Central memory CD4-positive, alpha-beta T cell (primary cell): ENCODE measurements at places on chromosomes 3 and 15.

DNA sequence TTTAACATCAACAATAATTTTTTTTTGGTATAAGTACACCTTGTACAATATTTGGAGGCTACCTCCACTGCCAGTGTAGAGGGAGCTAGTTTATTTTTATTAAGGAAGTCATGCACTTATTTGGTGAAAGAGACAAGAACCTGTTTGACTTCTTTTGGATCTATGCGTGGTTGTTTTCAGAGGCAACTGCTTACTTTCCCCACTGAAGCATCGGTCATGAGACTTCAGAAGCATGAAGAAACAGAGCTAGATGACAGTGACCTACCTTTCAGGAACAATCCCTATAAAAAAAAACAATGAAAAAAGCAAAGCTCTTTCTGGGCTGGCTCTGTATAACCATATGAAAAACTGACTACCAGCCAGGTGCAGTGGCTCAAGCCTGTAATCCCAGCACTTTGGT, 20.0 kb upstream of the ZNF148 start:
- no peak for DNase-seq

DNA sequence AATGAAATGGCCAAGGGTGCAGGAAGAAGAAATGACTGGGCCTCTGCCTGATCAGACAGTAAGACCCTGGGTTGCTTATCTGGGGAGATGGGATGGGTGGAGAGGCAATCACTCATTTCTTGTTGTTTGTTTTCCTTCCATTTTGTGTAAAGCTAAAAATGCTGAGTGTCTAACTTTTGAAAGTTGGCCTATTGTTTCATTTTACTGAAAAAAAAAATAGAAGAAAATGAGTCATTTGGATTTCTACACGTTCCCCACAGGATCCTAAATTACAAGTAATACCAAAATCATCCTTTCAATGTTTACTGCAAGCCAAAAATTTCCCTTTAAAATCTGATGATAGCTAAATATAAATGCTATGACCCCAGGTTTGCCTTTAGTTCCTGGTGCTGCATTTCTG, 30.6 kb downstream of the PTX3 start:
- no peak for DNase-seq

DNA sequence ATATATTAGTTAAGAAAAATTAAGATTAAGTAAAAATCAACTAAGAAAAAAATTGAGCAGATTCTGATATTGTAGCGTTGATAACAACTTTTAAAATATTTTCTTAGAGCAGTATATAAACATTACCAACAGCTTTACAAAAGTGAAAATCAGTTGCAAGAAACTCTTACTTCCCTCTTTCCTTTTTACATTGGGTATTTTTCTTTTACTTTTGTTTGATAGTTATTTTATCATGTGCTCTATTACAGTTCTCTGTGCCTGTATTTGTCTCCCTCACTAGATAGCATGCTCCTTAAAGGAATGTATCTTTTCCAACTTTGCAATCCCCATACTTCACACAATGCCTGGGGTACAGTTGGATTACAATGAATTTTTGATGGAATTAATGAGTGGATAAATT, 87.5 kb upstream of the P3H2 start:
- no peak for DNase-seq

DNA sequence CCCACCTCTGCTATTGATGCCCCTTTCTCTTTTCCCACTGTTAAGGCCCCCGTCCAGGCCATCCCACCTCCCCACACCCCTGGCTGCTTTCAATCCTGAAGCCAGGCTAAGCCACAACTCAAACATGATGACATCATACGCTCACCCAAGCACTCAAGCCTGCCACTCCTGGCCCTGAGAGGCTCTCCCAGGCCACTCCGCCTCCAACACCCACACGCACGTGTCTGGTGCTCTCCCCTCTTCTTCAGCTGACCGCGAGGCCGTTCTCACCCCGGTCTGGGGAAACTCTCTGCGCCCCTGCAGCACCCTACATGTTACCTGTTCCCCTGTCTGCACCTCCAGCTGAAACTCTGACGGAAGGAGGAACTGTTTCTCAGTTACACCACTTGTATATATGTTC, 6.2 kb downstream of the ZXDC start:
- DNase-seq: no peak

DNA sequence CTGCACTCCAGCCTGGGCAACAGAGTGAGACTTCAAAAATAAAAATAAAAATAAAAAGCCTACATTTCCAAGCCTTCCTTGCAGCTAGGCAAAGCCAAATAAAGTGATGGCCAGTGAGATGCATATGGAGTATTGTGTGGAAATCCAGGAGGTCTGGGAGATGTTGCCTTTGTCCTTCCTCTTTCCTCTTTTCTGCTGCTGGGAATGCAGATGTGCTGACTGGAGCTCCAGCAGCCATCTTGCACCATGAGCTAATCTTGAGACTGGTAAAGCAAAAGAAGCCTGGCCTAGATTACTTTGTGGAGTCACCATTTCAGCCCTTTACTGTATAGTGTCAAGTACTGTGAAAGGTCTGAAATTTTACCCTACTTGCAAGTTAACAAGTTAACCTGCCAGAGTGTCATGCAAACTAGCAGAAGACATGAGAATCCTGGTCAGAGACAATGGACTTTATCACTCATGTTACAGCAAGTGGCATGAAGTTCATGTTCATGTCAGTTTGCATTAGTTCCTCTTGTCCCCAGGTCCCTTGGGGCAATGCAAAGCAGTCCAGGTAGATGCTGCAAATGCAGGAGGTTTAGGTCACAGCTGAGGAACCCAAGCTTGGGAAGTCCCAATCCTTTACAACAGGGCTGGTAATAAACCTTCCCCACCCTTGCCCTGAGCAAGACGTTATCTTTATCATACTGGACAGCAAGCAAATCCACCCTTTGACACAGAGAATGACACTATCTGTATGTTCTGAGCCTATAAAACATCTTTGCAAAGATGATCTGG, 103.1 kb downstream of the TLE3 start:
- no peak for DNase-seq

DNA sequence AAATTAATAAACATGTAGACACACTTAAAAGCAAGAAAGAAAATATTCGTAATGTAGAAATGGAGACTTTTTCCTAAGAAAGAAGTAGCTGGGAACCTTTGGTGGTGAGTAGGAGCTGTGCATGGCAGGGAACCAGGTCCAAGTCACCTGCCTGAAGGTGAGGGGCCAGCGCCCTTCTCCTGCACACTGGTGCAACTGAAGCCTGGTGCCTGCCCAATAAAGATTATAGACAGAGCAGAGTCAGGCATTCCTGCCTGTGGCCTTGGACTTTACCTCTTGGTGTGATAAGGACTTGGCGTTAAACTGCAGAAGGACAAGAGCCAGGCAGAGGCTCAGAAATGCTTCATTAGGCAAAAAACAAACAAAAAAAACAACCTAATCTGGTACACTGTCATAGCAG, 14.2 kb downstream of the CFAP91 start:
- no peak for DNase-seq

GRCh38 chr15:37425541-37425940, 325.2 kb upstream of the MEIS2 start:
- no peak for DNase-seq

GRCh38 chr3:48614044-48614443, 4.6 kb upstream of the UQCRC1 start:
- DNase-seq: no peak

DNA sequence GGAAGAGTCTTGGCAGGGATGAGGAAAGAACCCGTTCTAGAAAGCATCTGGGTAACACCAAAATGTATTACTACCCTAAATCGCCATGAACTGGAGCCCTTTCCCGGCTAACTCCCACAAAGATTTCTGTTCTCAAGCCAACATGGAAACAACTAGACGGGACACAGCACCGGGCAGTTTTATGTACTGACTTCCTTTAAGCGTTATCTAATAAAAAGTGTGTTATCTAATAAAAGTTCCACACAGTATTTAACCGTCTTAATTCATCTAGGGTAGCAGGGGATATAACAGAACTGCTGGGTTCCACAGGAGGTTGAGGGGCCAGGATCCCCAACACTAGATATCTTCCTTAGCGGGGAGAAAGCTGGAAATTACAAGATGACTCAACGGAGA, 347 bp upstream of the C3orf62 start:
- no peak for DNase-seq
